ENCODE measurements at places on chromosomes 2 and 18. TPM values are rescaled to one million over a fixed set of nuclear protein-coding genes. Genes with fewer than 3 reads are reported as not detected.
A peak's percentile ranks its signal among the peaks of the same experiment; 100 is the strongest.

DNA sequence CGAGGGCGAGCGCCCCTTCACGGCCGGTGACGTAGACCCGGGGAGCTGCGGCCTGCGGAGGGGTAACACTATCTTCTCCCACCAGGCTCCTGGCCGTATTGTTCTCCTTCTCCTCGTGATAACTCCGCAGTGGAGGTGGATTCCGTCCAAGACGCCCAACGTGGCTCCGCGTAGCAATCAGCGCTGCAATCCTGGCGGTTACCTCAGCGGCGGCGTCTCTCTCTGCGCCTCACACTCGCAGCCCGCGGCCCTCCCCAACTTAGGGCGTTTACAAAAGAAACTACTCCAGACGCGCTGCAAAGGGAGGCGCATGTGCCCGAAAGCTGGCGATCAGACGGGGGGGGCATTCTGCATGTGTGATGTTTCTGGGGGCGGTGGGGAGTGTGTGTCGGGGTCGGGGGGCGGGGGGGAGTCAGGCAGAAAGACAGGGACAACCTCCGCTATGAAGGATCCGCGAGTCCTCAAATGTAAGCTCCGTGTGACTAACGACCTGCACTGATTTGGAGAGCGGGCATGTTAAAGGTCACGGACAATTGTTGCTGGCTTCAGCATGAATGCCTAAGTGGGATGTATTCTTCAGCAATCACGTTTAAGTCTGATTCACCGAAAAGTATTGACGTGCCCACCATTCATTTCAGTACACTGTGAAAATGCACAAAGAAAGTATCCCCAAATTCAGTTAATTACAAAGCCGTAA lies 1.3 kb upstream of the ZNF516 start:
- DNase-seq: no peak

- no peak for DNase-seq
Observed at GRCh38 chr2:101398116-101398821, 11.0 kb upstream of the CREG2 start.

- no peak for DNase-seq
Observed at GRCh38 chr2:7753777-7754176, 836.6 kb downstream of the RNF144A start.

GRCh38 chr2:47737191-47737975 lies 45.6 kb upstream of the MSH6 start:
- peak; percentile 57 for DNase-seq

DNA sequence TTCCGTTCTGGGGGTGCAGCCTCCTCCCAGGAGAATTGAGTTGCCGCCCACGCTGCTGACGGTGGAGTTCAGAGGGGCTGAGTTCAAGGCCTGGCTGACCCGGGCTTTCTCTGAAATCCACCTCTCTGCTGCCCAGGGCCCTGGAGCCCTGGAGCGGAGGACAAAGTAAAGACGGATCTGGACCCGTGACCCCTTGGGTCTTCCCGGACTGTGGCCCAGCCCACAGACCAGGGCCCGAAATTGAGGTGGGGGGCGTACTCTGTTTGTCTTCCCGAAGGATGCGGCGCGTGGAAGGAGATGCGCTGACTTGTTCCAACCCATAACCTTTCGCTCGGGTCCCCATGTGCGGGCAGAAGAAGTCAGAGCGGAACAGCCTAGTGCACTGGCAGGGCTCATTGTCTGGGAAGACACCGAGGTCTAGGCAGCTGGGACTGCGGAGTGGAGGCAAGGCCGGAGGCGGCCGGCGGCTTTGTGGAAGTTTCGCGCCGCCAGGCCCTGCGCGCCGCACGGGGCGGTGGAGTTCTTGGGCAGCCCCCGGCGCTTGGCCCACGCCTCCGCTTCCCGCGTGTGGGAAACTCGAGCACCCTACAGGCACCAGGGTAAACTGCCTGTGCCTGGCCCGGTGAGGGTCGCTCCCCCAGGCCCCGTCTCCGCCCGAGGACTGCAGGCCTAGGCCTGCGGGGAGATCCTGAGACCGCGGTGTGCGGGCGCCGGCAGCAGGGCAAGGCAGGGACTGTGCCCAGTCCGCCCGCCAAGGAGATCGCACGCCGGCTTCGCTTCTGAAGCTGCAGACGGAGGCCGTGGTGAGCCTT lies 9.8 kb downstream of the POU3F3 start:
- no peak for DNase-seq

DNA sequence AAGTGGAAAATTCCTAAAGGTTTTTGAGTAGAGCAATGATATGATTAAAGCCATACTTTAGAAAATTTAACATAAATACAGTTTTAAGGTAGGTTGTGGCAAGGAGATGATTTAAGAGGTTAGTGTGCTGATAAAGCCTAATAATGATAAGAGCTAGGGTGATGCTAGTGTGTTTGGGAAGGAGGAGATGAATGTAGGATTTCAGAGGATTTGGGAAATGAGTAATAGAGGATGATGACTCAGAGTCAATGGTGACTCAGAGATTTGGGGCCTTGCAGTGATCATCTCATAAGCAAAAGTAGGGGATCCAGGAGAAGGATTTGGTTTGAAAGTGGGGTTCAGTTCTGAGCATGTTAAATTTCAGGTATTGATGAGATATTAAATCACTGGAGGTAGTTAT lies 23.3 kb downstream of the STAMBP start:
- no peak for DNase-seq

DNA sequence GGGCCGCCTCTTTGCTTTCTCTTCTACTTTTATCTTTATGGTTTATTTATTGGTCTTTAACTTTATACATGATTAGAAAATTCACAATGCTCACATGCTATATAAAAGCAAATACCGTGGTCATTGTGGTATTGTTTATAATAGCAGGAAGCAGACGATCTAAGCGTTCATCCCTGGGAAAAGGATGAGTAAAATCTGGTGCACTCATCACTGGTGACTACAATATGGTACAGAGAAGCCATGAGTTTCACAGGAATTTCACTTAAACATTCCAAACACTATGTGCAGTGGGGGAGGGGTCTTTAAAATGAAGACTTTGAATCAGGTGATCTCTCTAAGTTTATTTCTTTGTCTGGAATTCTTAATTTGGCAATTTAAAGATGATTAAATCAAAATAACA lies 97.9 kb downstream of the SCN3A start:
- no peak for DNase-seq

- DNase-seq: no peak
Observed at GRCh38 chr2:132270981-132271546, 109.3 kb upstream of the ANKRD30BL start.

GRCh38 chr2:42105330-42106256 lies 57.8 kb downstream of the PKDCC start:
- DNase-seq: no peak

Gene ESCO1
- 10.3 TPM for total RNA-seq

Measured in epithelial cell of proximal tubule (primary cell).